Breast epithelium (tissue), 4 donors: ENCODE measurements at places on chromosomes 6 and 20.

GRCh38 chr6:43915208-43915869 is 145.3 kb downstream of the VEGFA start:
- H3K36me3 ChIP-seq, result no peaks in the 10 kb centered on the region
- no peaks in the 10 kb centered on the region for H3K27me3 ChIP-seq
- no peak overlapping the region for H3K4me3 ChIP-seq
- DNase-seq, result no peak
- no peaks in the 10 kb centered on the region for H3K4me1 ChIP-seq

GRCh38 chr20:35698298-35699126 is 640 bp downstream of the NFS1 start:
- peak overlapping the region; percentile 97 for H3K27ac ChIP-seq
- H3K36me3 ChIP-seq, result peaks cover 5% of the 10 kb centered on the region
- H3K4me1 ChIP-seq, result peaks cover 5% of the 10 kb centered on the region
- peak overlapping the region; percentile 83 for H3K4me3 ChIP-seq

GRCh38 chr6:27893836-27894807 is 18.1 kb downstream of the OR2B2 start:
- peak overlapping the region; percentile 72 for H3K4me3 ChIP-seq
- H3K27ac ChIP-seq, result peak overlapping the region; percentile 88
- H3K36me3 ChIP-seq, result no peaks in the 10 kb centered on the region
- H3K4me1 ChIP-seq, result no peaks in the 10 kb centered on the region
- peaks cover 3% of the 10 kb centered on the region for H3K27me3 ChIP-seq
- peak; percentile 78 for DNase-seq

DNA sequence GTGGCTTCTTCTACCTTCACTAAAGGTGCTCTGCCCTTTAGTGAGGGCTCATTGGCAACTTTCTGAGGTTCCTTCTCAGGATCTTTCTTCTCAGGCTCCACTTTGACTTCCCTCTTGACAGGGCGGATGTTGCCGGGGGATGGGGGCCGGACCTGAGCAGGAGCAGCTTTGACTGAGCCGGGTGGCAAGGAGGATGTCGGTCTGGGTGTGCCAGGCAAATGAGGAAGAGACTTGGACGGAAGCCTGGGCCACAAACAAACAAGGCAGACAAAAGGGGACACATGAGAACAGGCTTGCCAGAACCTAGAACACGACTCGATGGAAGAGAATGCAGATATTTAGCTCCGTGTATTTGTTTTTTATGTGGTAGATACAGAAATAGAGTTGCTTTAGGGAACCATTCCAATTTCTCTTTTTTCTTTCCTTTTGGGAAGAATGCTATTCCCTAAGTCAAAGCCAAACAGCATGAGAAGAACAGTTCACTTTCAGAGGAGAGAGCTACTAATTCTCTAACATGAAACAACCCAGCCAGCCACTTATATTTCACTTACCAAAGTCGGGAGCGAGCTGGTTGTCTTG is 76.2 kb upstream of the BCLAF1 start:
- peak; percentile 63 for DNase-seq
- no peaks in the 10 kb centered on the region for H3K27me3 ChIP-seq
- H3K4me1 ChIP-seq, result no peaks in the 10 kb centered on the region
- no peak overlapping the region for H3K4me3 ChIP-seq

DNA sequence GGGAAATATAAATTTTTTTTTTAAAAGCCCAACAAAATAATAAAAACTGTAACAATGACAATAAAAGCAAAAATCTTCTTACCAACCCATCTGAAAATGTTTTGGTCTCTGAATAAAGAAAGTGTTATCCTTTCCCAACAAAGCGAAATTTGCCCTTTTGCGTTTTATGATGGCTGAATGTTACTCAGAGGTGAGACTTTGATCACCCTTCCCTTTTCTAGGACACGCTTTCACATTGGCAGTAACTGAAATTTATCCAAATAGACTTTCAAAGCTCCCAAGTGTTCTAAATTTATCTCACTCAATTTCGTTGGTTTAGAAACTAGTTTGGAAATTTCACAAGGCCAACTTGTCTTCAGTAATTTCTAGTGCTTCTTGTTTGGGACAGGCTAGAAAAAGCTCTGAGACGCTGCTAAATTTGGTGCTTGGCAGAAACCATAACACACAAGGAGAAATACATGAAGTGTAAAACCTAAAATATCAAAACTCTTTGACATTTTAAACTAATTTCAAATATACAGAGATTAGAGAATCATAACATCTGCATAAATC is 354.5 kb upstream of the CITED2 start:
- H3K4me1 ChIP-seq, result no peaks in the 10 kb centered on the region
- H3K4me3 ChIP-seq, result no peak overlapping the region
- no peak overlapping the region for H3K27ac ChIP-seq
- no peaks in the 10 kb centered on the region for H3K36me3 ChIP-seq

- no peak overlapping the region for H3K4me3 ChIP-seq
- no peaks in the 10 kb centered on the region for H3K4me1 ChIP-seq
- no peaks in the 10 kb centered on the region for H3K27me3 ChIP-seq
Measured at GRCh38 chr6:41037107-41037900, 1.7 kb downstream of the UNC5CL start.
